Stimulated activated CD8-positive, alpha-beta memory T cell treated with anti-CD3 and anti-CD28 coated beads, Interleukin-2, amount 100 ng/mL, for 48 hours (primary cell): ENCODE measurements at places on chromosomes 7 and 10.

GRCh38 chr7:75534727-75535307 lies 42.7 kb downstream of the SPDYE5 start:
- no peak for DNase-seq

- DNase-seq = no peak
These were observed 236.1 kb upstream of the GLI3 start for GRCh38 chr7:42473099-42473498.

- DNase-seq = no peak
These were observed 47.2 kb upstream of the DPYSL4 start for GRCh38 chr10:132139526-132139925.

GRCh38 chr7:4066206-4066605 lies 615.9 kb upstream of the FOXK1 start:
- no peak for DNase-seq

DNA sequence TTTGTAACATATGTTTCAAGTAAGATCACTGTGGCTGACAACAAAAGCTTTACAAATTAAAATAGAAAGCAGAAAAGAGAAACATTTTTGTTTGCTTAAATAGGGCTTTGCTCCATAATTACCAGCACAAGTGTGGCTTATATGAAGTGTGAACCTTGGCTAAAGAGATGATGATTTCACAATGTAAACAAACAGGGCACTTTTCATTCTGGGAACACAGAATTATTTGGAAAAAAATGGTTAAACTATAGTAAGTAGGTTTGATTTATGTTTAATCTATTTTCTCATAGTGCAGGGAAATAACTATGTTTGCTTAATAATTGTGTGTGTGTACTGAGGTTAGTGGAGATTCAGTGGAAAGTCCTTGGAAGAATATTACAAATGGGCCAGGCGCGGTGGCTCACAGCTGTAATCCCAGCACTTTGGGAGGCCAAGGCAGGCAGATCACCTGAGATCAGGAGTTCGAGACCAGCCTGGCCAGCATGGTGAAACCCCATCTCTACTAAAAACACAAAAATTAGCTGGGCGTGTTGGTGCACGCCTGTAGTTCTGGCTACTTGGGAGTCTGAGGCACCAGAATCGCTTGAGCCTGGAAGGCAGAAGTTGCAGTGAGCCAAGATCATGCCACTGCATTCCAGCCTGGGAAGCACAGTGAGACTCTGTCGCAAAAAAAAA lies 19.1 kb upstream of the OTUD1 start:
- no peak for DNase-seq

- DNase-seq = no peak
These were observed 14.3 kb downstream of the AQP1 start for GRCh38 chr7:30925913-30926312.

- DNase-seq = no peak
These were observed 257.5 kb downstream of the INHBA start for GRCh38 chr7:41445432-41445831.

DNA sequence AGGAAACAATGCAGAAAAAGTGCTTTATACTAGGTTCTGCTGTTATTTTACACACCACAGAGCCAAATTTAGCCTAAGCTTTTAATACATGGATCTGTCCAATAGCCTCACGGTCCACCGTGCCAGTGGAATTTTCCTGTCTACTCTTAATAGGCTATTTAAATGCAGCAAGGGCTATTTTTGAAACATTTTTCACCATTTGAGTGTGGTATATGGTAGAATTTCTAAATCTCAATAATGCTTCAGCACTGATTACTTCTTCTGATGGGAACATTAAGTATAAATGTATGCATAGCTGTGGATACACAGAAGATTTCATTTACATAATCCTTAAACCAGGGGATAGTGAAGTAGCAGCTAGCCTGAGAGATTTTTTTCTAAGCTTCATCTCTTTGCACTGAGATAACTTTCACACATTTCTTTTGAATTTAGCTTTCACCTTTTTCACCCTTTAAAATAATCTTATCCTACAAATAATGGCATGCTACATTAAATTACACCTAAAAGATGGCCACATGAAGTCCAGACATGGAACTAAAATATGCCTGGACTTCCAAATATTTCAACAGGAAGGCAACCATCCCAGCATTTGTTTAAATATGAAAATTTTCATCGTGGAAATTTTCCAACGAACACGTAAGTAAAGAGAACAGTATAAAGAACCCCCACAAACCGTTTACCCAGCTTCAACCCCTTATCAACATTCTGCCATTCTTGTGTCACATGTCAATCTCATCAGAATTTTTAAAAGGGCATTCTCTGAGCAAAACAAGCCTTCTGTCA lies 45.4 kb downstream of the AMPH start:
- DNase-seq = no peak

- no peak for DNase-seq
These were observed 161.9 kb downstream of the PHF14 start for GRCh38 chr7:11135573-11135972.

DNA sequence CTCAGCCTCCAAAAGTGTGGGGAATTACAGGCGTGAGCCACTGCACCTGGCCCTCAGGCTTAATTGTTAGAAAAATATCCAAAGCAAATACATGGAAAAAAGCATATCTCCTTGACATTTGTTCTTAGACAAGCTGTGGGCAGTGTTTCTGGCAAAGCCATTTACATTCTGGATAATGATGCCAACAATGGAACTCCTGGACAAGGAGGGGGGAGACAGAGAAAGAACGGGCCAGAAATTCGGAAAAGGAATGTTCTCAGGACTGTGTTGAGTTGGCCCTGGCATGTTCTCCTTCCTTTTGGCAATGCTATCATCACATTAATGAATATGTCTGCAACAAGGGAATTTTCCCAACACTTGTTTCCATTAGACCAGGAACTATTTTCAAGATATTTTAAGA lies 88.7 kb downstream of the UBE2H start:
- DNase-seq = no peak

- DNase-seq = no peak
These were observed 16.3 kb downstream of the LIPA start for GRCh38 chr10:89235073-89235798.

- DNase-seq = no peak
These were observed 38.2 kb upstream of the PFKFB3 start for GRCh38 chr10:6164271-6165095.
